Choroid plexus epithelial cell (primary cell): ENCODE measurements at places on chromosomes 2 and 18.
A peak's percentile ranks its signal among the peaks of the same experiment; 100 is the strongest.

DNA sequence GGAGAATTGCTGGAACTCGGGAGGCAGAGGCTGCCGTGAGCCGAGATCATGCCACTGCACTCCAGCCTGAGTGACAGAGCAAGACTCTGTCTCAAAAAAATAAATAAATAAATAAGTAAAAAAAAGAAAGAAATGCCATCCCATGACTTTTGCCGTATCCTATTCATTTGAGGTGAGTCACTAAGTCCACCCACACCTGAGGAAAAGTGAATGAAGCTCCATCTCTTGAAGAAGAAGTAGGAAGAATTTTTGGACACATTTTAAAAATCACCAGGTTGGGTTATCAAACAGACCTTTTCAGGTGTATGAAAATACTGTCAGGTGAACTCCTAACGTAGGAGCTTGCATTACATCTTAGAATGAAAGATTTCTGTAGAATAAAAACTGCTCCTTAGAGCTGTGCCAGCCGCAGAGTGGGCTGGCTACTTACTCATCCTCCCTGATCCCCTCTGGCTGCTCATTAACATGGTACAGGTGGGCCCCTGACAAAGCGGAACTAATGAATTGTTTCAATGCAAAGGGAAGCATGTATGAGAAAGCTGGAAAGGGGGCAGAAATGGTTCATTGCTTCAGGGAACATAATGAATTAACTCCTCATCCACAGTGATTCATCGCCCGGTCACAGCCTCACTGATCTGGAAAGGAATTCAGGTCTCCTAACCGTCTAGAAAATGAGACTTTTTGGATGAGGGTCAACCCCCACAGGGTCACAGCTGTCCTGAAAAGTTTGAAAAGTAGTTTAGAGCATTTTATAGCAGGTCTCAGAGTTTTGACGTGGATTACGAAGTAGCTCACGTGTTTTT, 191.4 kb downstream of the SPP2 start:
- DNase-seq = peak; percentile 52

DNA sequence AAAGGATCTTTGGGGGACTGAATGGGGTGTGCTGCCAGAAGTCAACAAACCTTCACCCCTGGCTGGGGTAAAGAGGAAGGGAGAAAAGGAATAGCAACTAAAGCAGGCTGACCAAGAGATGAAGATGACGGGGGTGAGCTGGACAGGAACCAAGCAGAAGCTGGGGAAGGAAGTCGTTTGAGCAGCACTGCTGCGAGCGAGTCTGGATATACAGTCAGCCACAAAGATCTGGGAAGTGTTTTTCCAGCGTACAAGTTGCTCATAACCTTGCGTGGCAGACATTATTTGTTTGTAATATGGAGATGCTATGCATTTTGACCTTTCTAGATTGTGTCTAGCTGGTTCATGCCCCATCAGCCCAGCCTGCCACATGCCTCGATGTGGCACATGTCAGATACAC, 71.2 kb downstream of the EIF2AK3 start:
- DNase-seq = no peak

GRCh38 chr2:43701111-43701510, 24.9 kb upstream of the C1GALT1C1L start:
- DNase-seq = no peak

DNA sequence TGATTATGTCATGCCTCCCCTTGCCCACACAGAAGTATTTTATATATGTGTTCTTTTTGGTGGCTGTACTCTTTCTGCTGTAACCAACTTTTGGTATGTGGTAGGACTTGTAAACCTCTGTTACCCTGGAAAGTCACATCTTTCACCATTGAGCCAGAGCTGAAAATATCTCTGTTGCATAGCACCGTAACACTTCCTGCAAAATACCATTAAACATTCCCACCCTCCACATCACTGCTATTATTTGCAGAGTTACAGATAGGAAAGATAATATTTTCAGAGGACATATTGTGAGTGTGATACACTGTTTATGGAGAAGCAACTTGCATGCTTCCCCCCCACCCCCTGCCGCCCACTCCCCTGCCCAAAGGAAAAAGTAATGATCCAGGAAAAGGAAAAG, 44.8 kb downstream of the CAB39 start:
- peak; percentile 82 for DNase-seq

GRCh38 chr2:33275689-33276444, 200.6 kb upstream of the RASGRP3 start:
- DNase-seq = peak; percentile 98

DNA sequence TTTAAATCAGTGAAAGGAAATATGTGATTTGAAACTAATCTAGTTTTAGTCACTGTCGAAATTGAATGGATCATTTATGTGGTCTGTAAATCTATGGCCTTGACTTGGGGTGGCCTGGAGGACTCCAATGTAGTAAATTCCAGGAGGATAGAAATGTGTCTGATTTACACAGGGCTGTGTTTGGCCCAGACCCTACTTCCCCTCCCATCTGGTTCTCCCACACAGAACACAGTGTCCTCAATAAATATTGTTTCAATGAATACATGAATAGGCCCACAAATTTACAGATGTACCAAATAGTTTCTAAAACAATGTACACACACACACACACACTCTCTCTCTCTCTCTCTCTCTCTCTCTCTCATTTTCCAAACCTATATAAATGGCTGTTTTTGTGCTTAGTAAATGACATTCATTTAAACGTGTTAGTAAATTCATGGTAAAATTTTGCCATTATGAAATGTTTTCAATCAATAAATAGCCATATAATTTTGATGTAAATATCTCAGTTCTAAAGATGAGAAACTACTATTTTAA, 1.9 kb downstream of the CCDC68 start:
- DNase-seq = peak; percentile 61

GRCh38 chr2:50345701-50346591, 686.0 kb downstream of the NRXN1 start:
- no peak for DNase-seq
